Large intestine (tissue), 12 donors: ENCODE measurements at places on chromosomes 2 and 18.

DNA sequence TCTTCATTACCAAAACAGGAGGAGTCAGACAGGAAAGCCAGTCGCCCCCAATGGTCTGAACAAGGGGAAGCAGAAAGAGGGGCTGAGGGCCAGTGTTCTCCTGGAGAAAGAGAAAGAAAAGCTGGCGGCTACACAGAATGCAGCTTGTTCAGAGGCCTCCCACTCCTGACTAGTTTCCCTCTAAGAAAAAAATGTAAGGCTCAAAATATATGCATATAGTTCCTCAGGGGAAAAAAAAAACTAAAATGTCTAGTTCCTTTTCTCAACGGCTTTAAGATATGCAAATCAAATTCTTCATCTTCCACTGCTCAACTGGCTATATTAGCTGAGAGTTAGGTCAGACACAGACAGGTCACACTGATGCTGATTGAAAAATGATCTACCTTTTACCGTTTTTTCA is 18.6 kb downstream of the MBOAT2 start:
- no peak for DNase-seq

GRCh38 chr2:27126252-27126710 is 2.7 kb downstream of the ABHD1 start:
- DNase-seq = peak; percentile 53

DNA sequence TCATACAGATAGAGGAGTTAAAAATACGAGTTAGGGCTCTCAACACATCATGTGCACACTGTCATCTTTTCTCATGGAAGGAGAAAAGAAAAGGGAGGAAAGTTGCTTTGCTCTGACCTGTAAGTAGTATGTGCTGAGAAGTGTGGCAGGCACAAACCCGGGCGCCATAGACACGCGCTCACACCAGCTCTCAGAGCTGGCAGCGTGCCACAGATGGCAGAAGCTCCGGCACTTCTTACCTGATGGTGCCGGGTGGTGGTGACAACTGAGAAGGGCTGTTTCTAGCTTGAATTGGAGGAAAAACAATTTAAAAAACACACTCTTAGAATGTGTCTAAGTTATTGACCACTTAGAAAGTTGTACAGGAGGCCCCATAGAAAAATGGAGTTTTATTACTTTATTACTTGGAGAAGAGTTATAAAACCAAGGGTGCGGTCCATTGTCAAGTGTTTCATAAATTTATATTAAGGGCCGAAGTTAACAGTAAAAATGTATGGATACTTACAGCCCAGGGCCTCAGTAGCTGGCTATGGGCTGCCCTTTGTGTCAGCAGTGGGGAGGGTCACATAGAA is 92.2 kb downstream of the DPP4 start:
- DNase-seq = peak; percentile 85

- DNase-seq = peak; percentile 10
These were observed 266.6 kb upstream of the SIX2 start for GRCh38 chr2:45275806-45276205.

GRCh38 chr18:44920441-44920840 is 239.8 kb downstream of the SETBP1 start:
- no peak for DNase-seq

GRCh38 chr2:219350710-219351221 is 18.2 kb upstream of the RESP18 start:
- DNase-seq = no peak
